A673 (cell line): ENCODE measurements at places on chromosomes 12 and 14.

GRCh38 chr12:102484428-102484958, 4.1 kb upstream of the IGF1 start:
- DNase-seq, result peak; percentile 73

GRCh38 chr12:22828066-22828465, 203.1 kb downstream of the ETNK1 start:
- DNase-seq, result no peak

DNA sequence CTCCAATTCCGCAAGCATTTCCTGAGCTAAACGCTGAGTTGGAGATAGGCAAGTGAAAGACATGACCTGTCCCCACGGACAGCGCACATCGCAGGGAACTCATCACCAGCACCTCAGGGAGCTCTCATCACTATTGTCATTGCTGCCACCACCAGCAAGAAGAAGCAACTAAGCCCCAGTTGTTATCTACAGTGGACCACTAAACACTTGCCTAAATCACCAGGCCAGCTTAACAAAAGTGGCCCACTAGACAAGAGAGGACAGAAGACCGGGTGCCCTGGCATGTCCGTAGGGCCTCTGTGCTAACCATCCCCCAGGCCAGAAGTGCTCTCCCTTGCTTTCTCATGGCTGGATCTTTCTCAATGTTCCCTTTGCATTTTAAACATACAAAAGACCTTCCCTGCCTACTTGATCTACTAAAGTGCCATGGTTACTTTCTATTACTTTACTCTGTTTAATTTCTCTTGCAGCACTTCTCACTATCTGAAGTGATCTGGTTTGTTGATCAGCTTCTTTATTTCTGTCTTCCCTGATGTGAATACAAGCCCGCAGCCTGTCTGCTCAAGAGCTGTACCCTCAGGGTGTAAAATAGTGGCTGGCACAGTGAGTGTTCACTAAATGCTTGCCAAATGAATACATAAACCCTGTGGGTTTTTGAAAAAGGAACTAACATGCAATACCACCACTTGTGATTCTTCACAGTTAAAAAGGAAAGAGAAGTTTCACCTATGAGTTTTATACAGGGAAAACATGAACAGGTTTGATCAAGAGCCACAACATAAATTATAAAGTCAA, 60.9 kb upstream of the RFLNA start:
- DNase-seq, result no peak

GRCh38 chr12:104750061-104750460, 208.0 kb downstream of the SLC41A2 start:
- no peak for DNase-seq

DNA sequence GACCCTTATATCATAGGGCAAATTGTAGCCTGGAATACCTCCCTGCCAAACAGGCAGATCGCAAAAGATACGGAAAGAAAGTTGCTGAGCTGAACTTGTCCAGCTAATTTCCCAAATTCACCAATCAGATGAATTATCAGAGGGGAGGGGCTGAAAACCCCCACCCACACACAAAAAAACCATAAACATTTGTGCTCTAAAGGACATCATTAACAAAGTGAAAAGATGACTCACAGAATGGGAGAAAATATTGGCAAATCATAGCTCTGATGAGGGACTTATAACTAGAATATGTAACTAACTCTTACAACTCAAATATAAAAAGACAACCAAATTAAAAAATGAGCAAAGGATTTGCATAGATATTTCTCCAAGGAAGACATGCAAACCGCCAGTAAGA, 36.3 kb downstream of the PTHLH start:
- DNase-seq, result no peak

GRCh38 chr14:67814821-67815220, 1.6 kb downstream of the ZFYVE26 start:
- no peak for DNase-seq

GRCh38 chr12:80195074-80195726, 95.9 kb downstream of the OTOGL start:
- peak; percentile 76 for DNase-seq

DNA sequence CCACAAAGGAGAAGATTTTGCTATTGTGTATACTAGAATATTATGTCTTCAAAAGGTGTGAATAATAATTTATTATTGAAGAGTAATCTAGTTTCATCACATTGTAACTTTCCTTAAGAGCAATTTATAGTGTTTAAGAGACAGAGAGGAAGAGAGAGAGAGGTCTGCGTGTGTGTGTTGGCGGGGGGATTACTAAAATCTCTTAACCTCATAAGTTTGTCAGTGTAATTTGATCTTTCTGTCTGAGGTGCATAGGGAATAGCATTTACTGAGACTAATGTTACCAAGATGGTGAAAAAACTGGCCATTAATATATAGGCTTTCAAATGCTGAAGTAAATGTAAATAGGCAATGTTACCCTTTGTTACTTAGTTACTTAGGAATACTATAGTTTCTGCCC, 48.2 kb upstream of the BTG1 start:
- peak; percentile 17 for DNase-seq

DNA sequence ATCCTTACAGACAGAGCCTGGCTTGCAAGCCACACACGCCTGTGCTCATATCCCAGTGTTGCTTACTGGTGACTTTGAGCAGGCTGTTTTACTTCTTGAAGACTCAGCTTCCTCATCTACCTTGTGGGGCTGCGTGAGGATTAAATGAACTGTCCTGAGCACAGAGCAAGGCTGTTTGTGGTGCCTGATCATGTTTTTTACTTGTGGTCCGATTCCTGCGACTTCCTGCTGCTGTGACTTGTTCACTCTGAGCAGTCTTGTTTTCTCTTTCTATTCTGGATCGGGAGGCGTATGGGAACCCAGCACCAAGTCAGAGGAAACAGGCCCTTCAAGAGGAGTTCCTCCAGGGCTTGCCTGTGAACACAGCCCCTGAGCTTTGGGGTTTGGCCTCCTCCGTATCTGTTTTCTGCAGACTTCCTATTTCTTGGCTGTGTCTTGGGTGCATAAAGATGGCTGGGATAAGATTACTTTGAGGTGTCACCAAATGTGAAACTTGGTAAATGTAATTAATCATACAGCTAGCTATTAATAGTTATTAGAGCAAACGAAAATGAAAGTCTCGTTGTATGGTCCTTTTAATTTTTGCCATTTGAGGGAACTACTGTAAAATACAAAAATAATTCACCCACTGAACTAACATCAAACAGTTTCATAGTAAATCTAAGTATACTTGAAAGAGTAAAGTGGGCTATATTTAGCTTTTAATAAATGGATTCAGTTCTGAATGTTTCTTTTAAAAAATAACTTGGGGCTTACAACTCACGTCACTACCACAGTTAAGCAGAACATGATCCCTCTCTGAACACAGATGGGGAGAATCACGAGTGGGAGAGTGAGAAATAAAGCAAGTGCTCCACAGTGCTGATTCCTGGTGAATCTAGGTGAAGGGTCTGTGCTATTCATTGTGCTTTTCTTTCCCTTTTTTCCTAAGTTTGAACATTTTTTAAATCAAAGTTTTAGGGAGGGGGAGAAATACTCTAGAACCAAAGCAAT, 251.5 kb downstream of the FOXN3 start:
- no peak for DNase-seq

DNA sequence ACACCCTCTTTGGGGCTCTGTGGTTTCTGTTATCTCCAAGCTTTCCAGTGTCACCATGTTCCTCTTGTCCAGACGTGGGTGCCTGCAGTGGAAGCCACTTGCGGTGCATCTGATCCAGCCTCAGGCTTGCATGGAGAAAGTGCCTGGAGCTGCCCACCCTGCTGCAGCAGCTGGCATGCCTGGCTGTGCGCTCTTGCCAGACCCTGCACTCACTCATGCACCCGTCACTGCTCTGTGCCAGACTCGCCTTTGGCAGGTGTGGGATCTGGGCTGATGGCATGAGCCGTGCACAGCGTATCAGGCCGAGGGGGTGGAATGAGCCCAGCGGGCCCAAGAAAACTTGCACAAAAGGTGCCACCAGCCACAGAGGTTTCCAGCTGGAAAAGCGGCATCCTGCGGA, 105.1 kb downstream of the MNAT1 start:
- no peak for DNase-seq

DNA sequence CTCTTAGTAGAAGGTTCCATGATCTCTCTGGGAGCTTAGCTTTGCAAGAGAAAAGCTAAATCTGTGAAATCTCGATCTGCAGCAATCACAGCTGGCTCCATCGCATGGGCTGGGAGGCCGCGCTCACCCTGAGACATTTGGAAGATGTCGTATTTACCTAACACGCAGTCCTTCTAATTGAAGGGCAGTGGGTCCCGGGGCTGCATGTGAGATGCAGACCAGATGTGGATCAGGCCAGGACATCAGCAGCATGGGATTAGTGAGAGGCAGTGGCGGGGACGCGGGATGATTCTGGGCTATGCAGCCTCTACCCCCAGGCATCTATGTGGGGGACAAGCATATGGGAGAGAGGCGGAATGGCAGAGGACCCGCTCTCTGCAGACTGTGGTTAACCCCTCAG, 312.4 kb upstream of the RTL1 start:
- DNase-seq, result no peak

DNA sequence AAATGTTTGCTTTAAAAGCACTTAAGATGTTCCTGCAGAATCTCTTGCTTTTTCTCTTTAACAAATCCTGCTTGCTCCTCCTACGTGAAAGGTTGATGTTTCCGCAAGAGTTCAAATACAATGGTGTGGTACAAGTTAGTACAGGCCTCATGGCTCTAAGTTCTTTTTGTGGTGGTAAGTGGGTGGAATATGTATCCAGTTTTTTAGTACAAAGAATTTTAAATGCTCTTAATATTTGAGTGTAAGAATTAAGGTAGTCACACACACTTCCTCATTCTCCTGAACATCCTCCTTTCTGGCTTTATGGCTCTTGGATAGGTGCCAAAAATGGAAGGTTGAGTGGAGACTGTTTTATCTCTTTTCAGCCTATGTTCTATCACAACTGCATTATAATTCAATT, 1.8 kb downstream of the OTOGL start:
- DNase-seq, result peak; percentile 21

DNA sequence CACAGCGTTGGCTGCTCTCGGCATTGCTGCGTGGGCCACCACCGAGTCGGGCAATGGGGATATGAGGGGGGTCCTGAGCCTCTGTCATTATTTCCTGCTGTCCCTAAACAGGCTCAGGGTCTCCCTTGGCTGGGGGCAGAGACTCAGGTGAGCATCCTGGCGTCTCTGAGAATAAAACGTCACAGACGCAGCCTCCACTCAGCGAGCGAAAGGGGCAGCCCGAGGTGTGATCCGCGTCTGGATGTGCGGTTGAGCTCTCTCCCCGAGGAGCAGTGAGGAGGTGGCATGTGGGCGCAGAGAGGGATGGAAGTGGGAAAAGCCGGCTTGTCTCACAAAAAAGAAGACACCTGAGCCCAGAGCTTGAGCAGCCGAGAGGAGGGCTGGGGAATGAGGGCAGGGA, 62.6 kb downstream of the GALNT9 start:
- DNase-seq, result no peak

DNA sequence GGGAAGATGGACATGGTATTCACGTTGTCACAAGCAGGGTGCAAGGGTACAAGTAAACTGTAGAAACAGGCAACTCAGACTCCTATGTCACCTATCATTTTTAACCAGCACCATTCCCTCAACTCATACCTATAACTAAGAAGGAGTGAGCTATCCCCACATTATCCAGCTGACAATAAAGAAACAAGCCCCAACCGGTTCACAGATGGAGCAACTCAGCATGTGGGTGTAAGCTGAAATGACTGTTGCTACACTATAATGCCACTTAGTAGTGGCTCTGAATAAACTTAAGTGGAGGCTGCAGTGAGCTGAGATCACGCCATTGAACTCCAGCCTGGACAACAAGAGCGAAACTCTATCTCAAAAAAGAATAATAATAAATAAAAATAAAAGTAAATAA, 829.5 kb upstream of the MDGA2 start:
- peak; percentile 4 for DNase-seq

GRCh38 chr14:103772078-103772712, 56.6 kb downstream of the ZFYVE21 start:
- no peak for DNase-seq

DNA sequence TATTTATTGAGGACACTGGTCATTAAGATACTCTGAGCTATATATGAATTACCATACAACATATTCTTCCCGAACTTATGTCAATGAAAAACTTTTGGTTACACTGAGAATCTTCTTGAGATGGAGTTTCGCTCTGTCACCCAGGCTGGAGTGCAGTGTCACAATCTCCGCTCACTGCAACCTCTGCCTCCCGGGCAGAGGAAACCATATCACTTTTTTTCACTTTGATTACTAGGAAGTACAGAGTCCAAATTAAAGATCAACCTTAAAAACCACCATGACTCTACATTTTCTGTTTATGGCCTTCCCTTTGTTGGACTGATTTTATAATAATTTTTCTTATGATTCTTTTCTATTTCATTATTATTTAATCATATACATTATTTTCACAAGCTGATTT, 336.5 kb downstream of the FSCB start:
- DNase-seq, result no peak

GRCh38 chr12:124077701-124078100, 104.7 kb downstream of the ZNF664 start:
- no peak for DNase-seq

DNA sequence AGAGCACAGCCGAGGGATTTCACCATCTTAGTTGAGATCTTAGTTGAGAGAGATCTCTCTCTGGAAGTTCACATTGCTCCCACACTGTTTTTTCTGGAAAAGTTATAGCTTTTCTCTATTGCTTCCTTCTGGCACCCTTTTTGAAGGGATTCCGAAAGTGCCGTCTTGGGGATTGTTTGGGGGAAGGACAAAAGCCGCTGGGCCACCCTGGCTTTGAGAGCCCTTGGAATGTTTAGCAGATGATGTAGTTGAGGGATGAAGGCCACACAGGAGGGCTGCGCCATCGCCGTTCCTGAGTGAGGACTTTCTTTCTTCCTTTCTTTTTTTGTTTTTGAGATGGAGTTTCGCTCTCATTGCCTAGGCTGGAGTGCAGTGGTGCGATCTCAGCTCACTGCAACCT, 17.7 kb downstream of the PLEKHG3 start:
- no peak for DNase-seq

GRCh38 chr12:80643961-80644360, 63.5 kb upstream of the MYF6 start:
- no peak for DNase-seq

DNA sequence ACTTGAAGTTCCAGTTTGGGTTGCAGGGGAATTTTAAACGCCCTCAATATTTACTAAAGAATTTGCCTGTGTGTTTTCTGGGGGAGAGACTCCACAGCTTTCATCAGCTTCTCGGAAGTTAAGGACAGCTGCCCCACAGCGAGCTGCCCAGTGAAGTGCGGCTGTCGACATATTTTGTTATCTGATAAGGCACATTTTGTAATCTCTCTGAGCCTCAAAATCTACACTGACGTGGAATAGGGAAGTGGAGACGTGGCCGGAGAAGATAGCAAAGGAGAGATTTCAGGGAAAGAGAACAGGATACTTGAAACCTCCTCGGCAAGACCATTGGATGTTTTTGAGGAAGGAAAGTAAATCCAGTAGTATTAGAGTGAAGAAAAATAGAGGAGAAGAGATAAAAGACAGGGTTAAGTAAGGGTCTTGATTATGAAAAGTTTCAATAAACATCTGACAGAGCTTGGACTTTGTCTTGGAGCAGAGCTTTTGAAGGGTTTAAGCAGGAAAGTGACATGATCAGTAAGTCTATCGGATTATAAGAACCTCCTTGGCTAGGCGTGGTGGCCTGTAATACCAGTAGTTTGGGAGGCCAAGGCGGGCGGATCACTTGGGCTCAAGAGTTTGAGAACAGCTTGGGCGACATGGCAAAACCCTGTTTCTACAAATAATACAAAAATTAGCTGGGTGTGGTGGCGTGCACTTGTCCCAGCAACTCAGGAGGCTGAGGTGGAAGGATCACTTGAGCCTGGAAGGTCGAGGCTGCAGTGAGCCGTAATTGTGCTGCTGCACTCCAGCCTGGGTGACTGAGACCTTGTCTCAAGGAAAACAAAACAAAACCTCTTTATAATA, 1.1 kb downstream of the POLR3B start:
- DNase-seq, result no peak

- peak; percentile 52 for DNase-seq
Measured at GRCh38 chr12:111270239-111270638, 98.7 kb downstream of the PHETA1 start.
